ENCODE measurements at places on chromosomes 6 and 20. TPM values are rescaled to one million over a fixed set of nuclear protein-coding genes. Genes with fewer than 3 reads are reported as not detected.

GRCh38 chr6:84453499-84453898 is 226.1 kb upstream of the CEP162 start:
- no peak for DNase-seq

- no peak for DNase-seq
Observed at GRCh38 chr6:15423286-15423993, 177.6 kb downstream of the JARID2 start.

DNA sequence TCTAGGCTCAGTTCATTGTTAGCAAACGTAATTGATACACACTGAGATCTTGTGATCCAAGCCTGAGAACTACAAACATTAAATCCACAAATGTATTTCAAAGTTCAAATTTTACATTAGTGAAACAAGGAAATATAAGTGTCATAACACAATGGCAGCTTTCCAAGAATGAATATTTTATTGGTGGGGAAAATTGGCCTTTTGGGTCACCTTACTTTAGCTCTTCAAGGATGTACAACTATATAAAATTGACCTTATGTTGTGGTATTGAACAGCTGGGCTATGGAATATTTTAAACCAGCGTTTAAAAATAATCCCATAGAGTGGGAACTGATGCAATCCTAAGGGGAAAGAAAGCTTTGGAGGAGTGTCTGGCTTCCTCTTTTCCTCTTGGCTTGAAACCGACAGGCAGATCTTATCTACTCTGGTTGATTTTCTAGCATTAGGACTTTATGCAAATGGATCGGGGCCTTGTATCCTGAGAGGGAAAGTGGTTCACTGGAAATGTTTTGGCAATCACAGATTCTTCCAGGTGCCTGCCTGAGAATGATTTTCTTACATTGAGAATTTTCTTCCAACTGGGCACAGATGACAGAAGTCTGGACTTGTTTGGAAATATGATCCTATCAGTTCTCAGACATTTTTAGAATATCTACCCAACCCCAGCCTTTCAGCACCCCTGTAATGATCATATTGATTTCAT is 184.8 kb upstream of the ECI2 start:
- no peak for DNase-seq

DNA sequence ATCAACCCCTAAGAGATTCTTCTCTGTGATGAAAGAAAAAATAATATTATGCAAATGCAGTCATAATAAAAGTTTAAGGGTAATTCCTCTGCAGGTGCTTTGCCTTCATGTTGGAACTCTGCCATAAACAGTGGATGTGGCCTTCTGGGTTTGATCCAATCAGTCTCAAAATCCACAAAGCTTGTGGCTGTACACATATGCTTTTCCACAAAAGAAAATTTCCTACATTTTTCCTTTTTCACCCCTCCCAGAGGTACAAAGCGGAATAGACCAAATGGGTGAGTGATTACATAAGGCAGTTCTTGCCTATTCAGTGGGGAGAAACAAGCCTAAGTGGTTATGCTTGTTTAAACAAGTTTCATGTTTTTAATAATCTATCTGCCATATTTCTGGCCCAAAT is 16.7 kb downstream of the CALHM5 start:
- no peak for DNase-seq

DNA sequence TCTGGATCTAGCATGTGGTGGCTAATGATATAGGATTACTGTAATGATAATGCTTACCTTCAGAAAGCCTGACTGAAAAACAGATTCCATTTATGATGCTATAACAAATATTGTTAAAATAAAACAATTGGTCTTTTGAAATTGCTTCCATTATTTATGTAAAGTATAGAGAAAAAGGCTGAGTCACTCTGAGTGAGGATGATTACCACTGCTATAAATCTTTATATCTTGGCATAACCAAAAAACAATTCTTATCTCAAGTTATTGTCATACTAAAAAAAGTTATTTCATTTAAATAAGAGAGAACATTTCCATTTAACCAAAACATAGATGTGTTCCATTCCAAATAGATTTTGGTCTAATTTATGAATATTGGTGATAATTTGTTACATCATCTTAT is 53.0 kb upstream of the DST start:
- no peak for DNase-seq

DNA sequence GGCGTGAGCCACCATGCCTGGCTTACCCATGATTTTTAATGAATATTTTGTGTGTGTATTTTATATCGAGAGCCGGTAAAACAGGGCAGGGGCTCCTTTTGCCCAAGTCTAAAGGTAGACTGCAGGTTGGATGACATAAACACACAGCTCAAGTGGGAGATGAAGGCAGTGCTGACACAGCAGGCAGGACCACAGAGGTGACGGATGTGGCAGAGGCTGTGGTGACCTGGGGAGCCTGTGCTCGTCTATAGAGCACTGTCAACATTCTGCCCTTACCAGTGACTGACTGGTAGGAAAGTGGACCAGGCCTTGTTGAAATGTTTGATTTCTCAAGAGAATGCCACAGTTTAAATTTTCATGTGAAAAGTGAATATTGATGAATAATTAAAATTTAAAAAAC is 137.5 kb downstream of the ZFP64 start:
- DNase-seq = no peak

DNA sequence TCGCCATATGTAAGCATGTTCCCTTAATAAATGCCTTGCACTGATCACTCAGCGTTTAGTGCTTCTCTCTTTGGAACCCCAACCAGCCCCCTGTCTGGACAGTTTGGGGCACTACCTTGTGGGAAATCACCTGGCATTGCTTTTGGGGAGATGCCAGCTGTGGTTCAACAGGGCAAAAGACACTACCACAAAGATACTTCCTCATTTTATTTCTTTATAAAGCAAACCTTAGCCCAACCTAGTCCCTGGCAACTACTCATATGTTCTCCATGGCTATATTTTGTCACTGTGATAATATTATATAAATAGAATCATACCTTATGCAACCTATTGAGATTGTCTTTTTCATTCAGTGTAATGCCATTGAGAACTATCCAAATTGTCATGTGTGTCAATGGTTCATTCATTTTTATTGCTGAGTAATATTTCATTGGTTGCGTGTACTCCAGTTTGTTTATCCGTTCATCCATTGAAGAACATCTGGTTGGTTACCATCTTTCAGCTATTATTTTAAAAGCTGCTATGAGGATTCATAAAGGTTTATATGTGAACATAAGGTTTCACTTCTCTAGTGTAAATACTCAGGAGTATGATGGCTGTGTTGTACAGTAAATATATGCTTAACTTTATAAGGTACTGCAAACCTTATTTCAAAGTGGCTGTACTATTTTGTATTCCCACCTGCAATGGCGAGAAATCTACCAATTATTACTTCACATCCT is 114.8 kb downstream of the MOXD1 start:
- no peak for DNase-seq

- no peak for DNase-seq
Observed at GRCh38 chr20:44479643-44480042, 4.0 kb downstream of the TTPAL start.

DNA sequence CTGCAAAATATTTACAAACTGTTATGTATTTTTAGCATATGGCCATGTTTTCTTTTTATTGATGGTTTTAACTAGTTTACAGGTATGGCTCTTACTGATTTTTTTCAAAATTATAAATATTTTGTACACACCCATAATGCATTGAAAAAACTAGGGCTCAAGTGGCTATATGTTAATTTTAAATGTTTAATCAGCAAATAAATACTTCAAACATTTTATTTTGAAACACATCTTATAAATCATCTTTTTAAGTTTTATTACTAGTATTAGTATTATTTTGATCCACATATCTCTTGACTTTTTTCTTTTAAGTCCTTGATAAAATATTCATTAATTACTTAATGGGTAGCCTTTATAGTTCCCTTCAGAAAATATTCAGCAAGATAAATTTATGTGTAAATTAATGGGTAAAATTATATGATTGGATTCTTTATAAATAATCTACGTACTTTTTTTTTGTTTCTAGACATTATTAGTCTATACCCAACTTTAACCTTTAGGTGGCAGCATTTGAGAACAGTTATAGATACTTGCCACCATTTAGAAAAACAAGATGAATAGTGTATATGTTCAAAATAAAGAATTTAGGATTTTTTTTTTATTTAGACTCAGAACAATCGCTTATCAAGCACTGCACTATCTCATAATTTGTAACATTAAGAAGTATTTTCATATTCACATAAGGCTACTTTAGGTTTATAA is 241.9 kb downstream of the ADGRB3 start:
- no peak for DNase-seq

DNA sequence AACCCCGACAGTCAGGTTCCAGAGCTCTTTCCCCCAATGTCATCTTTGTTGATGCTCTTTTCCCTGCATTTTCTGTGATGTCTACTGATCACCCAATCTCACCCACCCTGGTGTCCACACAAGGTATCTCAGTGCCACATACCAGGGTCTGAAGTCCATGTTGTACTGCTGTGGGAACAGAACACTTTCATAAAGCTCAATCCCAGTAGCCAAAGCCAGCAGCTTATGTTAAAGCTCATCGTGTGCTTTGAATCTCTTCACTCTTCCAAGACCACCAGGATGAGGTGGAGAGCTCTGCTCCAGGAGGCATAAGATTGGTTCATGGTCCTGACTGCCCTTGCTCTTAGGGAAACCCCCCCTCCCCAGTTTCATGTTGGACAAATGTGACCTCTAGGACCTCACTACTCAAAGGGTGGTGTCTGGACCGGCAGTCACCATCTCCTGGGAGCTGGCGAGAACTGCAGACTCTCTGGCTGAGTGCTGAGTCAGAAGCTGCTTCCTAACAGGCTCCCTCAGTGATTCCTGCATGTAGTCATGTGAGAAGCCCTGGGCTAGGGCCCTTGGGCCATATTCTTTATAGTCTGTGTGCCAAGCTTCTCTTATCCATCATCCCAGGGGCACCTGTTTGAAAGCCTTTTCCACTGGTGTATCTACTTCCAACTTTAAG is 13.4 kb upstream of the CPNE5 start:
- DNase-seq = no peak

GRCh38 chr20:43955062-43955749 is 40.6 kb downstream of the TOX2 start:
- peak; percentile 67 for DNase-seq

GRCh38 chr20:46406986-46407670 is 713 bp upstream of the ELMO2 start:
- peak; percentile 36 for DNase-seq

DNA sequence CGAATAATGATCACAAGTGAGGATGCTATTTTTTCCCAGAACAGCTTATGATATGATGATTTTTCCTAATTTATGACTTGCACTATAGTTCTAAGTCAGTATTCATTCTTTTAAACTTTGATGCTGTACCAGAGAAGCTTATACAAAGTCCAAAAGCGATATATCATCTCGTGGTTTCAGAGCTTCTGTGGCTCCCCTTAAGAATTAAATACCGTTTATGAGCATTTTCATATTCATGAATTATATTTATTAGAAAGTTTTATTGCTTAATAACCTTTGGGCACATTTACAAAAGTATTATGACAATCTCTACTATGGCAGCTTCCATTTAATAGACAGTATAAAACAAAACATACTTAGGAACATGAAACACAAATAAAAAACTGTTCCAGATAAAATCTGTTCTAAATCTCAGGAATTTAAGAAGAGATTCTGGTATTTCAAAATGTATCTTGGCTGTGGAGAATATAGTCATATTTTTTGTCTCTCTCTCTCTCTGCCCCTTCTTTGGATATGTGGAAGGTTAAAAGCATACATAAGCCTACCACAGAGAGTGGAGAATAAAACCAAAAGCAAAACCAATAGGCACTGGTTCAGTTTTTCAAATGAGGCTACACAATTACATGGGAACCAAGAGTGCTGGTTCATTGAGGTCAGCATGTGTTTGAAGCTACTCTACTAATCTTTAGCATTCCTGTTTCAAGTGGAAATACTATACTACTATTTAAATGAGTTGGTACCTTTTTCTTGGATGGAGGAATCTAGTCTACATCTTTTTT is 884.5 kb upstream of the GJE1 start:
- DNase-seq = no peak

- no peak for DNase-seq
Observed at GRCh38 chr6:33935439-33936080, 131.8 kb upstream of the MLN start.

DNA sequence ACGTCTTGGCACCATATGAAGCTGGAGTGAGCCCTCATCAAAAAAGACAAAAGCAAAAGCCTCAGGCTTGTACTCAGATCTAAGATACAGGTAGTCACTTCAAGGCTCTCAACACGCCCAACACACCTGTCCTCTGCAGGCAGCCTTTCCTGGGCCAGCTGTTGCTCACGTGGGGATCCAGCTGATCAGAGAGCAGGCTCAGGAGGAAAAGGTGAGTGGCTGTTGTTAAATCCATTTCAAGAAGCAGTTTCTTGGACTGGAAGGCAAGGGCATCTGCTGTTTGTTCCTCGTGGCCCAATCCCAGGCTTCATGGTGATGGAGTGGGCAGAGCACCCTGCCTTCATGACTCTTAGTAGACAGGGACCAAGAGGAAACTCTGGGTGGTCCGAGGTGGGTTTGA is 39.6 kb downstream of the ELMO2 start:
- no peak for DNase-seq

GRCh38 chr20:19838468-19838867 is 80.4 kb downstream of the RIN2 start:
- no peak for DNase-seq

DNA sequence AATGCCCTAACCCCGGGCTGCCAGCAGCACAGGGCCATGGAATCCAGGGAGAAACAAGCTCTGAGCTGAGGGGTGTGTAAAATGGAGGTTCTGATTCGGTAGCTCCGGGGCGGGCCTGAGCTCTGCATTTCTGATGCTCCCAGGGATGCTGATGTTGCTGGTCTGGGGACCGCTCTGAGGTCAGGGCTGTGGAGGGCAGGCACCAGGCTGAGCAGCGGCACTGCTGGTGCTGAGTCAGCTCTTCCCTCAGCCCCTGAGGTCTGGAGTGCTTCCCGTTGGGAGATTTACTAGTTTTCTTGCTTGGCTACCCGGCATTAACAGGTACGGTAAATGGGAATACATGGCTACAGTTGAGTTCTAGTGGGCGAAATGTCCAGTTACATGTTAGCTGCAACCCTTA is 18.6 kb upstream of the CST3 start:
- no peak for DNase-seq

DNA sequence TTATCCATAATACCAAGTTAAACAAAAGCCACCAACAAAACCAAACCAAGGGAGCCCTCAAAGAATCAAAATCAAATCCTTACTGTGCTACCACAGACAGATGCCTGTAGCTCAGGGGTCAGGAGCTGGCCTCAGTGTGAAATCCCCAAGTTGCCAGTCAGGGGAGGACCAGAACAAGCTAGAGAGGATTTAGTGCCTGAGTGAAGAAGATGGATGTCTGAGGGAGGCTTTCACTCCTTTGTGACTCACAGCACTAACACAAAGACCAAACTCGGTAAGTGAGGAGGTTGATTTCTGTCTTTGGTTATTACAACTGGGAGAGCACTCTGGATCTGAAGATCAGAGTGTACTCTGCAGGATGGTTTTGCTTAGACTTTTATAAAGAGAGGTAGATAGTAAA is 189.9 kb upstream of the ZNF184 start:
- no peak for DNase-seq

- no peak for DNase-seq
Observed at GRCh38 chr20:46060301-46060881, 29.4 kb downstream of the NCOA5 start.

GRCh38 chr20:58246346-58246745 is 17.9 kb upstream of the ANKRD60 start:
- DNase-seq = no peak

SEMG1 gene
- total RNA-seq = 0.24 TPM

SYNDIG1 gene
- total RNA-seq = 3.2 TPM

C6orf47 gene
- 19.1 TPM for total RNA-seq

PAK5 gene
- total RNA-seq = 0.19 TPM

MAP3K4 gene
- total RNA-seq = 25.1 TPM

SCRT2 gene
- not detected for total RNA-seq

PRDM13 gene
- not detected for total RNA-seq

RNF114 gene
- total RNA-seq = 40.8 TPM

PTCHD4 gene
- total RNA-seq = 0.09 TPM

RCAN2 gene
- total RNA-seq = 2.0 TPM

ITPR3 gene
- 4.7 TPM for total RNA-seq

OR2H2 gene
- not detected for total RNA-seq

Data from thymus (tissue), 14 donors.